Amygdala (tissue), 56 donors: ENCODE measurements at places on chromosomes 2 and 18.

DNA sequence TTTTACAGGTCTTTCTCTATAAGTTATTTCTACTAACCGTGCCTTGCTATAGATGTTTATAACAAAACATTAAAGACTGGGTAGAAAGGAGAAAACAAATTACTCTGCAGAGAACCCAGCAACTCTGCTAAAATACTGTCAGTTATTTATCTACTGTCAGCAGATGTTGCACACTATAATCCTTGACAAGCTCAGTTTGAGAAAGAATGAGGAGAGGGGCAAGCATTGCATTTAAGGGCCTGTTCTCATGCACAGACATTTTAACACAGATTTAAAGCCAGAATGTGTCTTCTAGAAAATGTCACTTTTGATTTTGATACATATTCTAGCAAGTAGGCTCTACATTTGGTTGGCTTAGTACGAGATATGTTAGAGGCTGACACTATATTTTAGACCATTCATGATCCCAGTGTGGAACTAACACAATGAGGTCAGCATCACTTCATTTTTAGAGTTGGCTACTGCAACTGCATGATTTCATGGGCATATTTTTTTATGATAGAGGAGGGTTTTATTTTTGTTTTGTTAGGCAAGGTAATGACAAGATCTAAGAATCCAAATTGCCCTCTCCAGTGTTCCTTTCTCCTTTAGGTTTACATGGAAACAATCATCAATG is 516.4 kb downstream of the ZEB2 start:
- no peak for DNase-seq

- no peak for DNase-seq
Measured at GRCh38 chr2:100013892-100014677, 128.3 kb downstream of the AFF3 start.

- no peak for DNase-seq
Measured at GRCh38 chr18:67705748-67706147, 189.2 kb upstream of the DSEL start.

DNA sequence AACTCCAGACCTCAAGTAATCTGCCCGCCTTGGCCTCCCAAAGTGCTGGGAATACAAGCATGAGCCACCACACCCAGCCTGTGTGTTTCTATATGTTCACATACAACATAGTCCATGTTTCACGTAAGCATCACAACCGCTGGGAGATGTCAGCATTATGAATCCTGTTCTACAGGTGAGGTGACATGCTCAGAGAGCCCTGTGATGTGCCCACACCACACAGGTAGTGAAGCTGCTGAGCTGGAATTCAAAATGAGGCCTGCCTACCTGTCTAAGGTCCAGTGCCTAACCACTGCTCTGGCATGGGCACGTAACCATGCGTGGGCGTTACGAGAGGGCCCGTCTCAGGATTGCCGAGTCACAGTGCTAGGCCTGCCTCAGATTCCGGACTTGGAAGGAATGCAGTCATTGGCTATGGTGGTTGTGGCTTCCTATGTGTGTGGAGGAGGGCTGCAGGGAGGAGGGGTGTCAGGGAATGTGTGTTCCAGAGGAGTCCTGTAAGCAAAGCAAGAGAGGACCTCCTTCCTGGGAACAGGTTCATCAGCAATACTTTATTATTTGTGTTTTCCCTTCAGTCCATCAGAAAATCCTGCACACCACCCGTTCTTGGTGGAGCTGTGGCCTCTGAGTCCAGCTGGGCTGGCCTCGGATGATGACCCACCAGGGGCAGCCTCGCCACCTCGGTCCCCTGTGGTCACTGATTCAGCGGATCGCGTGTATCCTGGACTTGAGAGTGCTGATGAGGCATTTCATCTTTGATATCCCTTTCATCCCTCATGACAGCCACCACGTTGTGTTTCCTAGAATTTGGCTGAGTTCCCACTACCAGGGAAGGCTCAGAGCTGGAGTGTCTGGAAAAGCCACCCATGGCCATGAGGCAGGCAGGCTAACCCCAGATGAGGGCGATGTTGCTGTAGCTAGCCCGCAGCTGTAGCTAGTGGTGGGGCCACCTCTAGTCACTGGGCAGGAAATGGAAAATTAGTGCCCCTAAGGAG is 31.1 kb downstream of the HK2 start:
- no peak for DNase-seq
